Stimulated activated CD8-positive, alpha-beta memory T cell treated with anti-CD3 and anti-CD28 coated beads, Interleukin-4, amount 100 ng/mL, for 1 hour (primary cell): ENCODE measurements at places on chromosomes 6 and 20.

- DNase-seq: no peak
These were observed 80.4 kb downstream of the RWDD2A start for GRCh38 chr6:83273596-83273995.

DNA sequence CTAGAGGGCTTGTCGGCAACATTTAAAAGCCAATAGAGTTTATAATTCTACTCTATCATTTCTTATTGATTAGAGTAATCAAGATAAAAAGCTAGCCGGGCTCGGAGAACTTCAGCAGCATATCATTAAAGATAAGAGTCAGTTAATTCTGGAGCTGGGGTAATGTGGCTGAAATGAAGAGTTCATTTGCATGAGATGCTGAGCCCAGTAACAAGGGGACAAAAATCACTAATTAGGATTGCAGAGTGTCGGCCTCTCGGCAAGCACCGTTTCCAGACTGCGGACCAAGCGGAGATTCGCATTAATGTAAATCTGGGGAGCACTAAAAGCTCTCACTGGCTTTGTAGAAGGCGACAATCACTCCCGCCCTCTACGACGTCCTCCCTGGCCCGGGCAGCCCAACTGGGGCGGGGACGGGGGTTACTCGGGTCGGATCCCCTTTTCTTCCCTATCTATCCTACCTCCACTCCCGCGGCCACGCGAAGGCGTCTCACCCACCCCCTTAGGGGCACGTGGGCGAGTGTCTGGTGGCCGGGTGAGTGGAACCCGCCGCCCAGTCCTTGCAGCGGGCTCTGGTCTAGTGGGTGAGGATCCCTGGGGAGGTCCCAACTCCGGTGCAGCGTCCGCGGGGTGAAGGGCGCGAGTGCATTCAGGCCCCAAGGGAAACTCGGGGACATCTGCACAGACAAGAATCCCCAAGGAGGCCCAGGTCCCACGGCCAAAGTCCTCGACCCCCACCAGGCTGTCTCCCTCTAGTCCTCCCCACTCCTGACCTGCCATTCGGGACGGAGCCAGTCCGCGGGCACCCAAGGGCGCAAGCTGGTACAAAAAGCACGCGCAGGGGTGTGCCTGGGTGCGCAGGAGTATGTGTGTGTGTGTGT is 42.2 kb upstream of the OSTM1 start:
- no peak for DNase-seq

DNA sequence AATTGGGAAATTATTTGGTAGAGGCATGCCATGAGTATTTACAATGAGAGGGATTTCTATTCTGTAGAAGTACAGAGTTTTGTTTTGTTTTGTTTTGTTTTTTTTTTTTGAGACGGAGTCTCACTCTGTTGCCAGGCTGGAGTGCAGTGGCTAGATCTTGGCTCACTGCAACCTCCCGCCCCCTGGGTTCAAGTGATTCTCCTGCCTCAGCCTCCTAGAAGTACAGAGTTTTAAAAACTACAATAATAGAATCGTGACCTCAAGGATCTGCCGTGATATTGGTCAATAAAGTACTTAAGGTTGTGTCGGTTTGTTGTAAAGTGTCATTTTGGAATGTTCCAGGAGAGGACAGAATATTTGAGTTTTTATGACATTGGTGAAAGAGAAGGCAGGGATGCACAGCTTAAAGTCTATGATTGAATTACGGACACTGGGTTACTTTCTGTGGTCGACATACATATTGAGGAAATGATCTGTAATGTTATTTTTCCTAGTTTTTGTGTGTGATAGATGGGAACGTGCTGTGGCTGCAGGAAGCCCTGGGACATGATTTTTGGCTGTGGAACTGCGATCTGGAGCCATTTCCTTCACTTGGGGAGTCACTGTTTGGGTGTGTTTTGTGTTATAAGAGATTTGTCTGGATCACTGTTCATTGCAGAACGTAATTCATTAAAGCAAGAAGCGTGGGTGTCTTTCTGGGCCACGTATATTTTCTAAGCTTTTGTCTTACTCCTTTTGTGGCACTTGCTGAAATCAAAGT is 59.6 kb downstream of the TIAM2 start:
- no peak for DNase-seq

GRCh38 chr20:60057123-60057865 is 99.1 kb downstream of the CDH26 start:
- DNase-seq: peak; percentile 36

DNA sequence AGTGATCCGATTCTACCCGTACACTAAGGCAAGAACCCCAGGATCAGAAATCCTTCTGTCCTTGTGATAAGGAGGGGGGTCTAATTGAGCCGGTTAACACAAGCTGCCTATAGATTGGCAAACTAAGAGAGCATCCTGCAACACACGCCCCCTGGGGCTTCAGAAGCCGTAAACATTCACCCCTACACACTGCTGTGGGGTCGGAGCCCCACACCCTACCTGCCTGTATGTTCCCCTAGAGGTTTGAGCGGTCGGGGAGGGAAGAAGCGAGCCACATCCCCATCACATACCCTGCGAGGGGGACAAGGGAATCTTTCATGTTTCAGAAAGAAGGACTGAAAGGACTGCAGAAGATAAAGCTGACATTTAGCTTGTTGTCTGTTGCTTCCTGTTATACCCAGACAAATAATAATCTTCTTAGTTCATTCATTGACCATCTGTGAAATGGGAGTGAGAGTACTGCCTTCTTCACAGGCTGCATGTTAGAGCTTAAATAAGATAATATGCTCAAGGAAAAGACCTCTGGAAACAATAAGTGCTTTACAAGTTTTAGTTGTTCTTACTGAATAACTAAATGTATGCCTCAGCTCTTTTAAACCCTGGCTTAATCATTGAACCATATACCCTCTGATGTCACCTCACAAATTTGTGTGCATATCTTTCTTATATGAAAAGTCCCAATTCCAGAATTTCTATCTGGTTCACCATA is 74.2 kb upstream of the RNF217 start:
- DNase-seq: no peak

DNA sequence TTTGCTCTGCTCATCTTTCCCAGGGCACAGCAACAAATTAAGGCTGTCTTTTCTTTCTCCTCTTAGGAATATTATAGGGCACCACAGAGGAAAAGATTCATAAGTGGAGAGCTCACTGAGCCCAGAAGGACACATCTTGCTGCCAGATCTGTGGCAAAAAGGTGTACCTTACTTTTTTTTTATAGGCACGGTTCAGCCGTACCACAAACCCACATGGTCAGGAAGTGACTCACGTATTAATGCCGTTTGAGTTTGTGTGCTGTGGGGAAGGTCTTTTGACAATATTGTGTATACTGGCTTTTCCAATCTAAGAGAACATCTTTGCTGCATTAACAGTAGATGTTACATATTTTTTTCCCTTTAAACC is 28.4 kb downstream of the PAQR8 start:
- peak; percentile 27 for DNase-seq

GRCh38 chr6:153013438-153013837 is 10.9 kb upstream of the MTRF1L start:
- no peak for DNase-seq

DNA sequence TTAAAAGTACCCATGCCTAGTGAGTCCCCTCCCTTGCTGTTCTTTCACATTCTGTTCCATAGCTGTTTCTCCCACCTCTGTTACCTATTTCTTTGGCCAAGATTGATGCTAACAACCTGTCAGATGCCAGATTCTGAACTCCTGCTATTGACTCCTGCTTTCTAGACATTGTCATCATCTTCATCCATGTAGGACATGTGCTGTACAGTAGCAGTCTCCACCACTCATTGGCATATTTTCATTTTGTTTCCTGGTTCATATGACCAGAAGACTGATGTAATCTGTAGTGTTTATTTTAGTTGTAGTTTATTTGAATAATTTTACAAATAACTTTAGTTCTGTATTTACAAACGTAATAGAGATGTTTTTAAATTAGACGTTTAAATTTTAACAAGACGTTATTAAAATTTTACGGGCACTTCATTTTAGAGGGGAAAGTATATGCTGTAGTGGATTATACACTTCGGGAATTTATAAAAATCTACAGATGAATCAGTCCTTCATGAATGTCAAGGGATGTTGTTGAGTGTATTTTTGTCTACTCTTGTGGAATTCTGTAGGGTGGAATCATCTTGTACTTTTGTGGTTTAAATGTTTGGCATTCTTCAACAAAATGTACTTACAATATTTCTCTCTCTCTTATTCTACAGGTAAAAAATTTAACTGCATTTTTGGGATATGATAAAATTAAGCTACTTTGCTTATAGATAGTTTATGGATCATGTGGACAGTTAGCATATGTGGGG is 34.1 kb downstream of the TRMT11 start:
- no peak for DNase-seq

GRCh38 chr20:39624316-39624715 is 662.2 kb downstream of the DHX35 start:
- no peak for DNase-seq

- no peak for DNase-seq
These were observed 93.2 kb downstream of the DLGAP4 start for GRCh38 chr20:36399147-36399968.

- no peak for DNase-seq
These were observed 49.3 kb downstream of the KCTD20 start for GRCh38 chr6:36492092-36492491.

DNA sequence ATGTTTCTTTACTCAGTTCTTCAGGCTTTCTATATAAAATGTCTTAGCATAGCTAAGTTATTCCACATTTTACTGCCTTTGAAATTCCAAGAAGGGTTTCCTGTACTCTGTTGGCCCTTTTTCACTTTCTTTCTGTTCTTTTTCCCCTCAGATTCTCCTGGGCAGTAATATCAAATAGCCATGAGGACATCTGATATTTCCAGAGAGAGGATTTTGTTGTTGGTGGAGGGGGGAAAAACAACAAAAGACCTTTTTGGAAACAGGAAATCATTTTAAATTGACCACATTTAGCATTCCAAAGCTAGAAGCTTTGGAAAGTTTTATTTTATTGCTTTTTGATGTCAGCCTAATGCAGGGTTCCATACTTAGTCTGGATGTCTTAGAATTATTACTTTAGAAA is 445.4 kb downstream of the GJA1 start:
- no peak for DNase-seq

GRCh38 chr6:158628542-158628941 is 16.0 kb downstream of the DYNLT1 start:
- no peak for DNase-seq

DNA sequence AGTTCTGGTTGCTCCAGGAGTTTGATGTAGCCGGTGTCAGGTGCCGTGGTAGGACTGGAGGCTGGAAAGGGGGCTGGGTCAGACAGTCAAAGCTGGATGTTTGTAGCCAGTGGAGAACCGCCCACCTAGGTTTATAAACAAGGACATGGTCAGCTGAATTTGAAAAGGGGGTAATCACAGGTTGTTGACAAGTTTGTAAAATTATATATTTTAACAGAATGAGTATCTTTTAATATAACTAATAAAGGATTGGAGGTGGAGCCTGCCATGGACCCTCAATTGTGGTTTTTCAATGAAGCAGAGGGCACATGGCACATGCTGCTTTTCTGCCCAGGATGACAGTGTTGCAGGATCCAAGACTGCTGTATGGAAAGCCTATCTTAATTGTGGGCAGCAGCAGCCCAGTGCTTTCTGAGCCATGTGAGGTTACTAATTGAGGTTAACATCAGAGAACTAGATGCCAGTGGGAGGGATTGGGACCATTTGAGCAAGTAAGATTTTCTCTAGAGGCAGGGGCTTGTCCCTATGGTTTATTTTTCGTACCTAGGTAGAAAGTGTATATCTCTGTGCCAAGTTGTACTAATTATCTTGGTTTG is 9.7 kb downstream of the HECA start:
- DNase-seq: no peak

- DNase-seq: no peak
These were observed 5.1 kb upstream of the KIAA0408 start for GRCh38 chr6:127464161-127464880.

DNA sequence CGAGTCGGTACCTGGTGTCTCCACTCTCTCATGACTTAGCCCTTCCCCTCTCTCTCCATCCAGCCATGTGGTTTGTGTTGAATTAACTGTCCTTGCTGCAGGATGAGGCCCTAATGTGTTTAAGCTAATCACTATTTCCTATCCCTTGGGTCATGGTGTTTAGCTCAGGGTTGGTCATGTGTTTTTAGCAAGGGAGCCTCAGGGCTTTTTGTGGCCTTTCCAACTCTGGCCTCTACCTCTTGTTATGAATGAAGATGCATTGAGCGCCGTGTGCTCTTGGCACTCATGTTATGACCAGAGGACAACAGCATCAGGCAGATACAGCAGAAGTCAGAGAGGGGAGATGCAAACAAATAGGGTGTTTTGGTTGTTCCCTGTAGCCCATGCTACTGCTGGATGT is 674.2 kb upstream of the FLRT3 start:
- no peak for DNase-seq

DNA sequence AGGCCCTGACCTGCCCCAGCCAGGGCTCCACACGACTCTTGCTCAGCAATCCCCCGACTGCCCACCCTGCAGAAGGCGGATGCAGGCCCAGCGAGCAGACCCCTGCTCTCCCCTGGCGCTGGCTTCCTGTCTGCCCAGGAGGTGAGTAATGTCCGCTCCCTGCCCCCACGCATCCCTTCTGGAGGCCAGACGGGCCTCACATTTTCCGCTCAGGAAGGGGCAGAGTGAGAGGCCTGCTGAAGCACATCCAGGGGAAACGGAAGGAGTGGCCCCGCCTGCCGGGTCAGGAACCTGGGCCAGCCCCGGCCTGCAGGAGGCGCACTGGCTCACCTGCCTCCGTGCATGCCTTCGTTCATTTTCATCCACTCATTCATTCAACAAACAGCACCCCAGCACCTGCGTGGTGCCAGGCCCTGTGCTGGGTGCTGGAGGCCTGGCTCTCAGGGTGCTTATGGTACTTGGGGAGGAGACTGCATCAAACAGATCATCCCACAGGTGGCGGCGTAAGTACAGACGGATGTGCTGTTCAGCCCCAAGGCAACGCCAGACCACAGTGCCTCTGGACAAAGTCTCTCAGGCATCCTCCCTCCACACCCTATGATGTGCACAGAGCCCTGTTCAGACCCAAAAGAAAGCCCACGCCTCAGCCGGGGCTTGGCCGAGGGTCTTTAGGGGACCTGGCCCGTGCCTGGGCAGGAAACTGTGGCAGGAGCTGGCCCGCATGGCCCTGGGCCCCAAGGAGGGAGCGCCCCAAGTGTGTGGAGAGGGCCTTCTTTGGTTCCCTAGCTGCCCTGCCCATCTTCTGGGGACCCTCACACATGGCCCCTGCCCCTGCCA is 112.1 kb downstream of the ASXL1 start:
- DNase-seq: no peak

DNA sequence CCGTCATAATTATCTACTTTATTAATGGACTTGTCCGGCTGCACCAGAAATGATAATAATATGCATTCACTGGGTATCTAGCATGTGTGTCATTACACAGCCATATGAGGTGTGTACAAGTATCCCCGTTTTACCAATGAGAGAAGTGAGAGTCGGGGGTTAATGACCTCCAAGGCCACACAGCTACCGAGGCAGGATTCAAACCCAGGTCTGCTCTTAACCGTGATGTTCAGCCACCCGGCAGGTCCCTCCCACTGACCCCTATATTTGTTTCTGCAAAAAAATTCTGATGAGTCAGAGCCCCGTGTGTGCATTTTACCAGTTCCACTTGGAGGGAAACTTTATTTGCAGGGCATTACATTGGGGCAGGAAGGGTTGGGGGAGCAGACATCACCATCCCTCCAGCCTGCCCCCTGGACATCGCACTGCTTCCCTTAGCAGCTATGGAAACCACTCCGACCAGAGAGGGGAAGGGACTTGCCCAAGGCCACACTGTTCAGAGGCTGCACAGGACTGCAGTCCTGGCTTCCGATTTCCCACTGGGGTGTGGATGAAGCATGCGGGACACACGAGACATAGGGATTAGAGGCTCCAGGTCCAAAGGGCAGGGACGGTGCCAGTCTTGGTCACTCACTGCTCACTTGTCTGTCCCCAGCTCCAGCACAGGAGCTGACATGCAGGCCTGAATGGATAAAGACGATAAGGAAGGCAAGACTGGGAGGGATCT is 10.1 kb upstream of the SRC start:
- no peak for DNase-seq
